ENCODE measurements at places on chromosomes 2 and 18.

DNA sequence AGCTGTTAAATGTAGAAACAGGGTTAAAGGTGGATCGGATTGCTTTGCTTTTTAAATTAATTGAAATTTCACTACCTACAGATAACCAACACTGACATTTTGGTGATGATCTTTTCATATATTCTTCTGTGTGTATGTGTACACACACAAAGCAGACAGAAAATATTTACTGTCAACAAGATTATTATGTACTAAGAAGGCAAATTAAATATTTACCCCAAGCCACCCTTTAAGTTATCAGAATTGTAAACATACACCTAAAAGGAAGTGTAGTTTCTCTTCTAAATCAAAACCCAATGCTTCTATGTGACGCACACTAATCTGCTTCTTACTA is 98.7 kb downstream of the GAREM1 start:
- DNase-seq: no peak

GRCh38 chr2:222413295-222413911 is 10.9 kb upstream of the SGPP2 start:
- no peak for DNase-seq

DNA sequence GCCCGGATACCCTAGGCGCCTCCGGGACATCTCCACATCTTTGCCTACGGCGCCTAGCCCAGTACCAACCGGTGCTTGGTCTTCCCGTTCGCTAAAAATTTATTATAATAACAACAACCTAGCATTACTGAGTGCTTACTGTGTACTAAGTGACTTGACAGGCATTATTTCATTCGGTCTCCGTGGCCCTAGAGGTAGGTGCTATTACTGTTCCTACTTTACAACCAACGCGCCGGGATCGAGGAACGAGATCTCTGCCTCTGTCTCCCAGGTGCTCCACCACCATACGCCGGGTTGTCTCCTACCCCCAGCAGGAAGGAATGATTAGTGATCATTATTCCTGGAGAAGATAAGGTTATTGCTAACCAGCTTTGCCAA is 657 bp upstream of the BIN1 start:
- peak; percentile 76 for DNase-seq

GRCh38 chr2:204796581-204796980 is 251.3 kb downstream of the PARD3B start:
- no peak for DNase-seq

GRCh38 chr18:13574761-13575160 is 151.6 kb downstream of the FAM210A start:
- DNase-seq: no peak

GRCh38 chr2:25314514-25315315 is 27.0 kb downstream of the DNMT3A start:
- peak; percentile 91 for DNase-seq

- no peak for DNase-seq
Observed at GRCh38 chr2:104476075-104476474, 377.8 kb upstream of the POU3F3 start.

DNA sequence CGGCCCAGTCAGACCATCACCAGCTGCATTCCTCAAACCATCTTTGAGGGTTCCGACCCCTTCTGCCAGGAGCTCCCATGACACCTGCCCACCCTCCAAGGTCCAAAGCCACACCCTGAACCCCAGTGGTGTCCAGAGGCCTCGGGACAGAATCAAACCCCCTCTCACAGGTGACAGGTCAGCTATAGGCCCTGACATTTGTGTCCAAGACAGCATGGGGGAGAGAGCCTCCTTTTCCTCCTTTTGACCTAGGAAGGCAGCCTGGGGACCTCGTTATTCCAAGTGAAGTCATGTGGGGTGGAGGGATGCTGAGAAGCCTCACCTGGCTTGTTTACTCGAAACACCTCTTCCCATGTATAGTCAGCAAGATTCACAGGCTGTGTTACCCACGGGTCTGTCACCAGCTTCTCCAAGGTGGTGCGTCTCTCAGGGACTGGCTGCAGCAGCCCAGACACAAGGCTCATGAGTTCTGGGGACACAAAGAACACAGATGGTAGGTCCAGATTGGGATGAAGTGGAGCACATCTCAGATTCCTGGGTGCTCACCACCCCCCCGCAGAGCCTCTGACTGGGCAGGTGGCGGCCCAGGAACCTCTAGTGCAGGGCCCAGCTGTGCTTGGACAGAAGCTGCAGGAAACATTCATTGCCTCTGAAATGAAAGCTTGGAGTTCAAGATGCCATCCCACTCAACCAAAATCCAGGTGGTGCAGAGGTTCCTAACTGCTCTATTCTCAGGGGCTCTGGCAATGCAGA is 5.1 kb upstream of the MTERF4 start:
- no peak for DNase-seq

- DNase-seq: no peak
Observed at GRCh38 chr2:234991793-234992192, 40.0 kb downstream of the SH3BP4 start.

DNA sequence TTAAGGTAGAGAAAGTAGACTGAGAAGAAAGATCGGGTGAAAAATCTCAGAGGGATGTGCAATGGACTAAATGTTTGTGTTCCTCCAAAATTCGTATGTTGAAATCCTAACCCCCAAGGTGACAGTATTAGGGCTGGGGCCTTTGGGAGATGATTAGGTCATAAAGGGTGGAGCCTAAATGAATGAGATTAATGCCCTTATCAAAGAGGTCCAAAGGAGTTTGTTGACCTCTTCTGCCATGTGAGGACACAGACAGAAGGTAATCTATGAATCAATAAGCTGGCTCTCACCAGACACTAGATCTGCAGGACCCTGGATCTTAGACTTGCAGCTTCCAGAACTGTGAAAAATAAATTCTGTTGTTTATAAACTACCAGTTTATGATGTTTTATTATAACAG is 2.7 kb upstream of the NMI start:
- no peak for DNase-seq

DNA sequence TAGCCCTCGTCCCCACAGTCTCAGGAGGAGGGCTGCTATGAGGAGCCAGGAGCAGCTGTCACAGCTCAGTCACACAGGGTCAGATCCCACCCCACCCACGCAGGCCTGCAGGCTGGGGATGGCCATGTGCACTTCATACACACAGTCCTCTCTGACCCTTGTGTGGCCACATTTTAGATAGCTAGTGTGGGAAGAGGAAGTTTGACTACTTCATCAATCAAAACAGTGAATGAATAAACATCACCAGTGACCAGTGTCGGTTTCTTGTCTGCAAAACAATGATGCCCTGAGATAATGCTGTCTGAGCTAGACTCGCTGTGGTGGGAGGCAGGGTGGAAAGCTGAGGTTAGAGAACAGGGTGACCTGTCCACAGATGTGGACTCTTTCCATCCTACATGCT is 107.1 kb downstream of the PIEZO2 start:
- DNase-seq: no peak

GRCh38 chr2:101160454-101160853 is 9.3 kb upstream of the TBC1D8 start:
- no peak for DNase-seq

DNA sequence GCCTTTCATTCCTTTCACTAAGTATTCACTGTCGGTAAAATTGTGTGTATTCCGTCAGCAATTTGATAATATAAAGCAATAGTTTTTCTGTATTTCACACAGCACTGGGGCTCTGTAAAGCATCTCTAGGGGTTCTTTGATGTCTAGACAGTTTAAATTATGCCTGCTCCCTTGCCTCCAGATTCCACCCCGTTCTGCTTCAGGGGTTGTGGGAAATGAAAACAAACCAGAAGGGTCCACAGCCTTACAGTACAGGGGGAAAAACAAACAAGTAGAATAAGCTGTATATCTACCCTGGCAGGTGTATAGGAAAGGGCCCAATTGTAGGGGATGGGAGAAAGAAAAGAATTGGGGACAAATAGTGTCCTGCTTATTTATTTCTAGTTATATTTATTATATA is 63.1 kb downstream of the ASXL3 start:
- no peak for DNase-seq

- no peak for DNase-seq
Observed at GRCh38 chr2:75598589-75599155, 37.9 kb upstream of the EVA1A start.

DNA sequence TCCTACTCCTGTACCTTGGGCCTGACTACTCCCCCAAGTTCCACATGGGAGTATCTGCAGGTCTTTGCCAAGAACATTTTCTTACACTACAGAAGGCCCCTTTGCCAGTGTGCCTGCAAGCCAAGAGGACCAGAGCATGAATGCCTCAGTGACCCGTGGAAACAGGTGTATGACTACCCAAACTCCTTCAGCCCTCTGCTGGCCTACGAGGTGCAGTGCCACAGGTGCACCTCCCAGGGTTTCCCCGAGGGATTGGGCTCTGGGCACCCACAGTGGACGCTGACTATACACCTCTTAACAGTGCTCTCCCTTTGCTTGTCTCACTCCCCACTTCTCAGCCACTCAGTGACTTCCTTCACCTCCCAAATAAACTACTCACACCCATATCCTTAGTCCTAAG is 91.4 kb downstream of the COL6A3 start:
- no peak for DNase-seq

GRCh38 chr18:48815581-48816324 is 135.0 kb downstream of the SMAD7 start:
- DNase-seq: peak; percentile 26

GRCh38 chr2:3626812-3627499 is 31.0 kb upstream of the ALLC start:
- peak; percentile 30 for DNase-seq

- peak; percentile 97 for DNase-seq
Observed at GRCh38 chr2:127398239-127398590, 10.4 kb upstream of the MAP3K2 start.

DNA sequence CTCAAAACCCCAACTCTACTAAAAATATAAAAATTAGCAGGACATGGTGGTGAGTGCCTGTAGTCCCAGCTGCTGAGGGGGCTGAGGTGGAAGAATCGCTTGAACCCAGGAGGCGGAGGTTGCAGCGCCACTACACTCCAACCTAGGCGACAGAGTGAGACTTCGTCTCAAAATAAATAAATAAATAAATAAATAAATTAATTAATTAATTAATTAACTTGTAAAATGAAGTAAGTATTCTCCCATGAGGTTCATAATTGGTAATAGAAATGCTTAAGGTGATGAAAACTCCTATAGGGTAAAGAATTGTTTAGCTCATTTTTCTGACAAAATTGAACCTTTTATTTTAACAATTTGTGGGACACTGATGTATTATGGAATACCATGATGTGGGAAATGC is 230.8 kb downstream of the TMEM182 start:
- no peak for DNase-seq

- DNase-seq: no peak
Observed at GRCh38 chr18:79283131-79283810, 112.5 kb upstream of the NFATC1 start.

All from posterior vena cava (tissue), 2 donors.